ENCODE measurements at places on chromosomes 16 and 17.

DNA sequence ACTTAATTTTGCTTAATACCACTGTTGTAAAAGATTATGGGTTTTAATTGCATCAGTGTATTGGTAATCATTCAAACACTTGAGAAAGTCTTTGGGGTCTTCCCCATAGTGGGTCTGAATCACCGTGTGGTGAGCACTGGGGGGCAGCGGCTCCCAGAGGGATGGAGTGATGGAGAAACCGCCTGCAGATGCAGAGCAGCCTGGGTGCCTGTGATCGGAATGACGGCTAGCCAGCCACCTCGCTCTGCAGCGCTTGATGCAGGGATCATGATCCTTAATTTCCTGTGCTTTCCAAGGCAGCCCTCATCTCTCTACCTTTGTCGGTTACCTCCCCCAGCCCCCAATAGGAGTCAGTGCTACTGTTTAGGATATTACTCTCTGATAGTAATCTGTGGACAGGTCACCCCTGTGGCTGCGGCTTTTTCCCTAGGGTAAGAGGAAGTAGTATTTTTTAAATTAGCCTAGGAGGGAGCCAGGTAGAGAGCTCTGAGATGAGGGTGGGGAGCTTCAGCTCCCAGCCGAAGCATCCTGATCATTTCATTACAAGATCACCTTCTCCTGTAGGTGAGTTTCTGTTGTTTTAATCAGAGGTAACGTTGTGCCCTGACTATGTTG is 135.6 kb downstream of the MSI2 start:
- DNase-seq = no peak

- DNase-seq = peak; percentile 73
These were observed 791 bp upstream of the SUPT4H1 start for GRCh38 chr17:58352596-58353388.

GRCh38 chr17:38703742-38704605 is 1.1 kb upstream of the MLLT6 start:
- DNase-seq = no peak

GRCh38 chr16:2432286-2432685 is 3.0 kb downstream of the CCNF start:
- DNase-seq = no peak

- DNase-seq = no peak
These were observed 6.7 kb downstream of the BBS2 start for GRCh38 chr16:56513091-56513490.

GRCh38 chr16:7209598-7209997 is 123.0 kb upstream of the RBFOX1 start:
- DNase-seq = no peak

DNA sequence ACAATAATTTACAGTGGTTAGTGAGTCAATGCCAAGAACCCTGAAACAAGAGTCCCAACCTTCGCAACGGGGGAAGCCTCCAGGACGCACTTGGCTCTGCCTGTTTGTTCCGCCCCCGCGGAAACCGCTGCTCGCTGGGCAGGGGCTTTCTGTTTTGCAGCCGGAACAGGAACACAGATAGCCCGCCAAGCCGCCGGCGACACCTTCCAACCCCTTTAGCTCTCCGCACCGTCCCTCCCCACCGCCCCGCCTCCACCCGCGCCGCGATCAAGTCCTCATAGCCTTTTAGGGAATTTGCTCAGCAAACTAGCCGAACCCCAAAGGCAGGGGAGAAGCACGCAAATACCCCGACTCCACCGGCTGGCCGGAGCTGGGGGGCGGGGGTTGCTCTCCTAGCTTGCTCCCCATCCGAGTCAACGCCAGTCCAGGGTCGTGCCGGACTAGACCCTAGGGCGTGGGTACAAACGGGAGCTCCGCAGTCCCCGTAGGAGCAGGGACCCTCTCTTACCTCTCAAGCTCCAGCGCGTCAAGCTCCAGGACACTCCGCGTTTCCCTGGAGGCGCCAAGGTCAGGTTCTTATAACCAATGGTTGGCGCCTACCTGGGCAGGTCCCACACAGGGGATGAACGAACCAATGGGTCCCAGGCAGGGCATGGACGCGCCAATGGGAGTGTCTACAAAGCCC is at the start of gene SLFN13:
SLFN13 (minus strand) TSS at position 553 of the 685 bp plus-strand sequence. CDS start 3,086 bp downstream, outside the sequence.
- peak; percentile 16 for DNase-seq

- DNase-seq = no peak
These were observed 7.6 kb downstream of the PITPNM3 start for GRCh38 chr17:6548578-6549330.

GRCh38 chr16:56370875-56371659 is 54.3 kb downstream of the AMFR start:
- DNase-seq = no peak

GRCh38 chr17:58189436-58190146 is 2.9 kb upstream of the EPX start:
- DNase-seq = no peak

DNA sequence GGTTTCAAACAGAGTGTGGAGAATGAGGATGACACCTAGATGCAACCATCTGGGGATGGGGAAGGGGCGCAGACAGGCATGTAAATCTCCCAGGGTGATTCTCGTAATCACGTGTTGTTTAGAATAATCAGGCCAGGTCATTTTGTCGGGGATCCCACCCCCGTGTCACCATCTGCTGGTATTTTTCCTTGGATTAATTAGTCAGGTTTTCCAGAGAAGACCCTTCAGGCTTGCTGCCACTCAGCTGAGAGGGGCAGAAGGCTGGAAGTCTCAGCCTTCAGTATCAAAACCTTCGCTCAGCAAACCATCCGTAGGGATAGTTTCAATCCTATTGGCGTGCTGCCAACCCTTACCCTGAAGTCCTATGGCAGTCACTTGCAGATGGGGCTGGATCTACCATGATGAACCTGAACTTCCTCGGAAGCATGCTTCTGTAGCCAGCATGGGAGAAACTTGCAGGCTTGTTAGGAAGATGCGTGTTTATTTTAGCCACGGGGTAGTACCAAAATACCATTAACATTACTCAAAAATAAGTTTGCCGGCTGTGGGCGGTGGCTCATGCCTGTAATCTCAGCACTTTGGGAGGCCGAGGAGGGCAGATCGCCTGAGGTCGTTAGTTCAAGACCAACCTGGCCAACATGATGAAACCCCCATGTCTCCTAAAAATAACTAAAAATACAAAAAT is 7.5 kb upstream of the ADCY9 start:
- DNase-seq = no peak

DNA sequence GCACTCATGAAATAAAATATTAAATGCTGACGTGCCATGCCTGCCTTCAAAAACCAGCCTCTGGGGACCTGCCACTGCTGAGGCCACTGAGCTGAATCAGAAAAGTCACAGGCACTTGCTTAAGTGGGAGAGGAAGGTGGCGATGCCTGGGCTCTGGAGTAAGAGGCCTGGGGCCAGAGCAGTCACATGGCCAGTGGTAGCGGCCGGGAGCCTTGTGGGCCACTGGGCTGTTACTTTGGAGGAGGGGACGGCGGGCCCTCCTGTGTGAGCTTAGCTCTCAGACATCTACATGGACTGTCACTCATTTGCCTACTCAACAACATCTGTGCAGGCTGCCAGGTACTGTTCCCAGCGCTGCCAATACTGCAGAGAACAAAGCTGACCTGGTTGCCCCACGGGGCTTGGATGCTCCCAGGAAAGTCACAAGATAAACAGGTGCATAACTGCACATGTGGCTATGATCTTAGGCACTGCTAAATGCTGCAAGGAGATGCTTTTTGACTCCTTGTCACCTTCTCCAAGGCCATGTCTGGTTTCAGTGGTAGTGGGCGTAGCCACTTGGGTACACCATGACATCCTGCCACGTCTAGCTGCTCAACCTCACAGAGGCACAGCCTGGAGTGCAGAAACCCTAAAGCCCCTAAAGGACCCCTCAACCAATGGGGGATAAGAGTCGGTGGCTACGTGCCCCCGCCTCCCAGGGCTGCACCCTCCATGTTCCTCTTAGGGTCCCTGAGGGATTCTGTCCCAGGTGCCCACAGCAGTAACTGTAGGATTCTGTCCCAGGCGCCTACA is 11.6 kb downstream of the COTL1 start:
- no peak for DNase-seq

DNA sequence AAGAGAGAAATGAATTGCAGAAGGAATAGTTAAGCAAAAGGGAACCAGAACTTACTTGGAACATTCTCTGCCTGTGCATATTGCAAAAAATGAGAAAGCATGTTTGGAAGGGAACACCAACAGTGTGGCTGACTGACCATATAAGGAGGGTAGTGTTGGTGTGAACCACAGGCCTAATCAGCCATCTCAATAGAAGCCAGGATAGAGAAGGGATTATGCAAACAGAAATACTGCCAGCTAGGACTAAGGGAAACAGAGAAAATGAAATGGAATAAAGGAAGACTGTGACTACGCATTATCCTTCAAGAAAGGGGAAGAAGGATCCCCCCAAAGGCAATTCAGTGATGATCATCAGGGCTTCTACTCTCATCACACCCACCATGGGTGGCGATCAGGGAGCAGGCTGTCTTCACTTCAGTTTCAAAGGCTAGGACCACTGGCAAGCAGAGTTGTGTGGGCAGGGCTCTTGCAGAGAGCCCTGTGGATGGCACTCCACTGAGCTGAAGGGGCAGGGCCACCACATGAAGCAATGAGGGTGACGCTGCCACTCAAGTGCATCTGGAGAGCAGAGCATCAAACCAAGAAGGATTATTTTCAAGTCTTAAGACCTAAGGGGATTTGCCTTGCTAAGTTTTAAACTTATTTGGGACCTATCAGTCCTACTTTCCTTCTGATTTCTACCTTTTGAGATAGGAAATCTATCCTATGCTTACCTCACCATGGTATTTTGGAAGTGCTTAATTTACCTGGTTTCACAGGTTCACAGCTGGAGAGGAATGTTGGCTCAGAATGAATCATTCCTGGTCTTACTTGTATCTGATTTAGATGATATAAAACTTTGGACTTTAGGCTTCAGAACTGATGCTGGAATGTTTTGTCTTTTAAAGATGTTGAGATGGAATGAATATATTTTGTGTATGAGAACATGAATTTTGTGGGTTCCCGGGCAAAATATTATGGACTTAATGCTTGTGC is 140.5 kb downstream of the SSH2 start:
- no peak for DNase-seq

GRCh38 chr16:84942786-84943185 is 68.5 kb downstream of the ZDHHC7 start:
- DNase-seq = no peak

GRCh38 chr16:67666032-67666551 is 458 bp downstream of the ENKD1 start:
- no peak for DNase-seq

DNA sequence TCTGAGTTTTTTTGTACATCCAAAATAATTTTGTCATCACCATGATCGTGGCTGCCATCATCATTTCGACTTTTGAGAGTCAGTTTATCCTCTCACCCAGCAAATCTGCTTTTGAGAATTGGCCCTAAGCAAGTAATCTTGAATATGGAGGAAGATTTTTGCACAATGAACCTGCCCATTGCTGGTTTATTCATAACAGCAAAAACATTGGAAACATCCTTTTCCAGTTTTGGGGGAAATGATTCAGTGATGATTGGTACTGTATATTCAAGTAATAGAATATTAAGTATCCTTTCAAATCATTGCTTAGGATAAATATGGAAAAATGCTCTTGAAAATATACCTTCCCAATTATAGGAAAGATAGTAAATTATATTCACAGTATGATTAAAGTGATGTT is 53.1 kb downstream of the PRKCA start:
- no peak for DNase-seq

GRCh38 chr16:31350275-31351005 is 4.5 kb upstream of the ITGAX start:
- no peak for DNase-seq

DNA sequence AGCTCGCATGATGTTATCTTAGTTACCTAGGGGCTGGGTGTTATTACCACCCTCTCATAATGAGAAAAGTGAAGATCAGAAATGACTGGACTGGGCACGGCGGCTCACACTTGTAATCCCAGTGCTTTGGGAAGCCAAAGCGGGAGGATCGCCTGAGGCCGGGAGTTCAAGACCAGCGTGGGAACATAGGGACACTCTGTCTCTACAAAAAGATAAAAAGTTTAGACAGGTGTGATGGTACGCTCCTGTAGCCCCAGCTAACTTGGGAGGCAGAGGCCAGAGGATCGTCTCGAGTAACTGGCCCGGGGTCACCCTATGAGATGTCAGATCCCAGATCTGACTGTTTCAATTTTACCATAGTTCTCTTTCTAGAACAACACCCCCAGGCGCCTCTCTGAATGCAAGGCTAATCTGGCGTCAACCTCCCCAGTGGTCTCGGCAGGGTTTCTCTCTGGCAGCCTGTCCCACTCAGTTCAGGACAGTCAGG is 1.9 kb upstream of the CCDC102A start:
- no peak for DNase-seq

DNA sequence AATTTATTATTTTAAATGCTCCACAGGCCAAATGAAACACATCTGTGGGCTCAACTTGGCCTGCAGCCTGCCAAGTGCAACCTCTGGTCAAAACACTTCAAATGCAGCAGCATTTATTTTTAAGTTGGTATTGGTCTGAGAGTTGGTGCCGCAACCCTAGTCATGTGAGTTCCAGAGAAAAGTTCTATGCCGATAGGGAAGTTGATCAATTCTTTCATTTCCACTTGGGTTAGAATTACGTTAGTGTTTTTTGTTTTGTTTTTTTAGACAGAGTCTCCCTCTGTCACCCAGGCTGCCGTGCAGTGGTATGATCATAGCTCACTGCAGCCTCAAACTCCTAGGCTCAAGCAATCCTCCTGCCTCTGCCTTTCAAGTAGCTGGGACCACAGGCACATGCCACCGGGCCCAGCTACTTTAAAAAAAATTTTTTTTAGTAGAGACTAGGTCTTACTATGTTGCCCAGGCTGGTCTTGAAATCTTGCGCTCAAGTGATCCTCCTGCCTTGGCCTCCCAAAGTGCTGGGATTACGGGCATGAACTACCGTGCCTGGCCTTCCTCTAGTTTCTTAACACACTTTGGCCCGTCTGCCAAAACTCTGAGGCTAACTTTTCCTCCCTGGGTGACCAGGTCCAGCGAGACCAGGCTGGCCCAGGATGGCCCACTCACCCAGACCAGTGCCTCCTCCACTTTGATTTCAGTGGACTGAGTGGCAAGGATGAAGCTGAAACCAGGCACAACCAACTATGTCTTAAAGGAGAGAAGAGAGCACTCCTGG is 221.1 kb downstream of the MRTFB start:
- DNase-seq = no peak

DNA sequence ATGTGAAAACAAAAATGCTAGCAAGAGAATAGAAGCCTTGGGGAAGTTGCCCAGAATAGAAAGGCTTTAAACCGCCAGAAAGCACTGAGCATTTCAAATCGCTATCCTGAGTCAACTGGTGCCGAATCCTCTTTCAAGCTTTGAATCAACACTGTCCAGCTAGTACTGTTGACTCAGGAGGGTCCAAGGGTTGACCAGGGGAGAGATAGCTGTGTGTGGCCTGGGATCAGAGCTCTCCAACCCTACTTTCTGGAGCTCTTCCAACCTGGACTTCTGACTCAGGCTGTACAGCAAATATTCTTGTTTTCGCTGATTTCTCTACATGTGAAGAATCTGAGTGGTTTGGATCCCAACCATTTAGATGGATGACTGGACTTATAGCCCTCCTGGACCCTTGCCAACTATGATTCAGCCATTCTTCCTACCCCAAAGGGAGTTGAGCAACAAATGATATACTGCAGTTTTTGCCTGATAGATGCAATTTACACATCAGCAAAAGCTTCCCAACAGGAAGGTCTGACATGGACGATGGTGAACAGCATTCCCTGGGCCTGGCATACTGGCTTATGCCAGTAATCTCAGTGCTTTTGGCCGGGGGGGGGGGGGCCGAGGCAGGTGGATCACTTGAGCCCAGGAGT is 154.0 kb upstream of the SDK2 start:
- peak; percentile 14 for DNase-seq

- no peak for DNase-seq
These were observed 19.9 kb downstream of the MAF start for GRCh38 chr16:79580453-79581191.
